ENCODE measurements at places on chromosomes 13 and 19. TPM values are rescaled to one million over a fixed set of nuclear protein-coding genes. Genes with fewer than 3 reads are reported as not detected.
A peak's percentile ranks its signal among the peaks of the same experiment; 100 is the strongest.

- DNase-seq, result no peak
Measured at GRCh38 chr19:33292595-33293254, 9.6 kb downstream of the CEBPA start.

- no peak for DNase-seq
Measured at GRCh38 chr19:6590258-6590826, 608 bp downstream of the CD70 start.

DNA sequence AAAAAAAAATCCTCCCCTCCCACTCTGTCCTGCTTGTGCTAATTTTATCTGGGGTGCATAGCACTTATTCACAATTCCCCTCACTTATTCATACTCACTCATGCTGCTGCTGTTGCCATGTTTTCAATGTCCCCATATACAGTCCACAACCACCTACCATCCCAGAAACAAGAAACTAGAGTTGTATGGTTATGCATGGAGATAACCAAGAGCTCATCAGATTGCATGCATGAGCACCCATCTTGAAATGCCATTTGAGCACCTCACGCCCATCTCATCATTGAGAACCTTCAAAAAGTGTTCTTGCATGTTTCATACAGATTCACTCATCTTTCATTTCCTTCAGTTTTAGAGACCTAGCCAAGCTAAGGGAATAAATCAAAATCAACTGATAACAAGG lies 15.1 kb upstream of the N4BP2L2 start:
- DNase-seq, result no peak

DNA sequence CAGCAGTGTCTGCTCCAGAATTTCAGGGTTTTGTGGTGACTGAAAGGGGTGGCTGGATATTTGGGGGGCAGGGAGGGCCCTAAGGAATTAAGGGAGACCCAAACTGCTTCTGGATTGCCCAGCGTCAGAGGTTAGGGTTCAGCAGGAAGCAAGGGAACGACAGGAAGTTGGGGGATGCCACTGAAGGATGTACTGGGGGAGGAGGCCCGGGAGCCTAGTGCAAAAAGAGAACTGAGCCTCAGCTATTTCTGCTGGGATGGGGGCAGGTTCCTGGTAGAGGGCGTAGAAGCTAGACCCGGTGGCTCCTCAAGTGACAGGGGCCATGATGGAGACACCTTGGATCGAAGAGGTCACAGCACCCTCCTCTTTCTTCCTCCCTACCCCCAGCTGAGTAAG lies 1.1 kb downstream of the CYP2S1 start:
- no peak for DNase-seq

- DNase-seq, result peak; percentile 50
Measured at GRCh38 chr19:10219678-10220077, 11.5 kb downstream of the S1PR2 start.

DNA sequence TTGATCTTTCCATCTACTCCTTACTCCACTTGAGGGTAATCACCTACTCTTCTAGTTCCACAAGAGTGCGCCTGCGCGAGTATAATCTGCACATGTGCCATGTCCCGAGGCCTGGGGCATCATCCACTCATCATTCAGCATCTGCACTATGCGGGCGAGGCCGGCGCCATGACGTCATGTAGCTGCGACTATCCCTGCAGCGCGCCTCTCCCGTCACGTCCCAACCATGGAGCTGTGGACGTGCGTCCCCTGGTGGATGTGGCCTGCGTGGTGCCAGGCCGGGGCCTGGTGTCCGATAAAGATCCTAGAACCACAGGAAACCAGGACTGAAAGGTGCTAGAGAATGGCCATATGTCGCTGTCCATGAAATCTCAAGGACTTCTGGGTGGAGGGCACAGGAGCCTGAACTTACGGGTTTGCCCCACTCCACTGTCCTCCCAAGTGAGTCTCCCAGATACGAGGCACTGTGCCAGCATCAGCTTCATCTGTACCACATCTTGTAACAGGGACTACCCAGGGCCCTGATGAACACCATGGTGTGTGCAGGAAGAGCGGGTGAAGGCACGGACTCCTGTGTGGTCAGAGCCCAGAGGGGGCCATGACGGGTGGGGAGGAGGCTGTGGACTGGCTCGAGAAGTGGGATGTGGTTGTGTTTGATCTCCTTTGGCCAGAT lies 2.7 kb upstream of the KLK2 start:
- DNase-seq, result peak; percentile 23

- peak; percentile 91 for DNase-seq
Measured at GRCh38 chr19:6752256-6753177, 13.0 kb downstream of the TRIP10 start.

- no peak for DNase-seq
Measured at GRCh38 chr13:98343461-98343860, 166.4 kb upstream of the RNF113B start.

The GJB6 gene
- total RNA-seq, result not detected

The KLHL1 gene
- total RNA-seq, result 0.37 TPM

Measured in stomach (tissue), 19 donors.